Activated CD8-positive, alpha-beta T cell treated with anti-CD3 and anti-CD28 coated beads, Interleukin-2, amount 10 ng/mL, durations not matched to agents 7 days and 5 days (primary cell): ENCODE measurements at places on chromosomes 12 and 14.

- DNase-seq: no peak
Measured at GRCh38 chr12:64671681-64672080, 61.4 kb downstream of the RASSF3 start.

DNA sequence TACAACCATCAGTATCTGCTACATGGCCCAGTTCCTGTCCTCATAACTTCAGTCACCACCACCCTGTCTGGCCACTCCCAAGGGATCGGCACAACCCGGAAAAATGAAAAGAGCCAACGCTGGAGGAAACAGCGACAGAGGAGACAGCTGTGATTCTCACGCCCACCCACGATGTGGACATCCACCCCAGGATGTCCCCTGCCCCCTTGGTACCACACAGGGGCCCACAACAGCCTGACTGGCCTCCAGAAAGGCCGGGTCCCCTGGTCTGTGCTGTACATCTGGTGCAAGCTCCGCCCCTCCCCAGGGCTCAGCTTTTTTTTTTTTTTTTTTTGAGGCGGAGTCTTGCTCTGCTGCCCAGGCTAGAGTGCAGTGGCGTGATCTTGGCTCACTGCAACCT lies 12.5 kb downstream of the RPS6KL1 start:
- DNase-seq: no peak

- no peak for DNase-seq
Measured at GRCh38 chr14:68527329-68527851, 265.5 kb downstream of the ZFP36L1 start.

DNA sequence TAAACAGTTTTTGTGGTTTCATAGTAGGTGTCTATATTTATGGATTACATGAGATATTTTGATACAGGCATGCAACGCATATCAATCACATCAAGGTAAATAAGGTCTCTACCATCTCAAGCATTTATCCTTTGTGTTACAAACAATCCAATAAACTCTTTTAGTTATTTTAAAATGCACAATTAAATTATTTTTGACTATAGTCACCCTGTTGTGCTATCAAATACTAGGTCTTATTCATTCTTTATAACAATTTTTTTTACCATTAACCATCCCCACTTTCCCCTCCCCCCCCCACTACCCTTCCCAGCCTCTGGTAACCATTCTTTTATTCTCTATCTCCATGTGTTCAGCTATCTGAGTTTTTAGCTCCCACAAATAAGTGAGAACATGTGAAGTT lies 175.7 kb upstream of the FBXO33 start:
- no peak for DNase-seq

DNA sequence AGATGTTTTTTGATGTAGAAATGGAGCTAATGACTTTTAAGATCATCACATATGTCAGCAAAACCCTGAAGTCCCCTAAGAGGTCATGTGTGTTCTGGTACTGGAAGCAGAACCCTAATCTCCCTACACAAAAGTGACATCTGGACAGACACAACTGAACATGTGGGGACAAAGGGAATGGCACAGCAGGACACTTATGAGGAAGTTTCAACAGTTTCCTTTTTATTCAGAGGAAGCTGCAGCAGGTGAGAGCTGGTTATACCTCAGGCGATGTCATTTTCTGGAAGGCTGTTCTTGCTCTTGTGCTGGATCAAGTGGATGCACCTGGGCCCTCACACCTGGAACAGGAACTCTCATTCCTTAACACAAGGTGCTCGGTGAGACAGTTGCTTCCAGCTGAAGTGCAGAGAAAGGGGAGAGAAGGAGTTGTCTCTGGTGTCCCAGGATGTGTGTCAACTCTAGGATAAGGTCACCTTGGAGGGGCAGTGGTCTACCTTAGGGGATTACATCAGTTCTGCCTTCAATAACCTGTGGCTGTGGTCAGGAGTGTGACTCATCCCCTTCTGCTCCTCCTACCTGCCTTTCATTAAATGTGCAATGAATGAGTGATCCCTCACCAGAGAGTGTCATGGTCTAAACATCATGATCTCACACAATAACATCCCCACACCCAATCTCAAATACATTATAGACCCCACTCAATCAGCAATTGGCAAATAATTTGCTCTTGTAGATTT lies 463.4 kb downstream of the TMEM121 start:
- DNase-seq: peak; percentile 64

- no peak for DNase-seq
Measured at GRCh38 chr14:68495101-68496039, 297.5 kb downstream of the ZFP36L1 start.

DNA sequence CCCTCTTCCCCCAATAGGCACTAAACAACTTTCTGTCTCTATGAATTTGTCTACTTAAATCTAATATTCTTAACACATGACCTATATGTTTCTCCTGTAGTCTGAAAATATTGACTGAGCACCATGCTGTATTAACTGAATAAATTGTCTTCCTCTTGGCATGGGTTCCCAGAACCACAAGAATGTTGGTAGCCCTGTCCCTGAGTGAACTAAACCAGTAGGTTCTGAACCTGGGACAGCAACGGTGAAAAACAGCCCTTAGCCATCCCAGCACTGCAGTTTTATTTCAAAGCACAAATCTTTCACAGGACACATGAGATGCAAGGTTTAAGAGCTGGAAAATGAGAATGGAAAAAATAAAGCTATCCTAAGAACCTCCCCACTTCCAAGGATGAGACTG lies 20.4 kb upstream of the HSP90B1 start:
- DNase-seq: no peak

DNA sequence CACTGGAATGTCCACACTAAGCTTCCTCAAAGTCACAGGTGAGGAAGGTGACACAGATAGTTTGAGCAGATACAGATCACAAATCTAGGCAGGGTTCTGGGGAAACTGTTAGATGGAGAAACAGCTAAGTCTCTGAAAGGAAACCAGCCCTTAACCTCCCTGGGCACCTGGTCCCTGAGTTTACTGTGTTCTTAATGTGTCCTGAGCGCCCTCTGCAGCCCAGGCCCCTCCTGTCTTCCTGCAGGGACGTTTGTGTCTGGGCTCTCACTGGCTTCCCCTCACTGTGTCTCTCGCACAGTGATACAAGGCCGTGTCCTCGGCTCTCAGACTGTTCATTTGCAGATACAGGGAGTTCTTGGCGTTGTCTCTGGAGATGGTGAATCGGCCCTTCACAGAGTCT lies 684.3 kb downstream of the TMEM121 start:
- peak; percentile 56 for DNase-seq

- no peak for DNase-seq
Measured at GRCh38 chr12:34033628-34034296, 11.5 kb downstream of the ALG10 start.

- no peak for DNase-seq
Measured at GRCh38 chr14:38883127-38883526, 219.9 kb downstream of the SEC23A start.

DNA sequence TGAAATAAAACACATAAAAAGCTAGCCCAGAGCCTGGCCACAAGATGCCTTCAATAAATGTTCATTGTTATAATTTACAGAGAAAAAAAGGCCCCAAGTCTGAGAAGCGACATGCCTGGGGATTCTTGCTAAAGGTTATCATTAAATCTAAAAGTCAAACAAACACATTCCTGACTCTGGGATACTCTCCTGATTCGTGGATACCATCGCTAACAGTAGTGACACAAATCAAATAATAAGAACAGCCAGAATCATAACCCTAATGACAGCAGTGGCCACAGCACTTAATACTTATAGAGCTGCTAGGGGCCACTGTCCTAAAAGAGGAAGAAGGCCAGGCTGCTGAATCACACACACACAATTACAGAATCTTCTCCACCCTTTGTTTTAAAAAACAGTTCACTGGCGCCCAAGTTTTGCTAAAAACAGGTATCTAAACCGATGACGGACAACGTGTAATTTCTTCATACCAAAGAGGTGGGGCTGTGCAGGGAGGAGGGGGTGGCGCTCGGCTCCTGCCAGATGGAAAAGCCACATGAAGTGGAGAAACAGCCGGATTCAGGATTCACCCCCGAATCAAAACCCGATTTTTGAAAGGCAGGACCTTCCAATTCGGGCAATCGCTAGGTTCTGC lies 1.2 kb downstream of the CLIP1 start:
- peak; percentile 46 for DNase-seq

- no peak for DNase-seq
Measured at GRCh38 chr12:25715102-25715501, 162.0 kb upstream of the LMNTD1 start.

GRCh38 chr12:69610729-69611128 lies at the start of gene LRRC10:
TSS of gene LRRC10 (minus strand) at chr12:69610907. CDS start at chr12:69610838, 69 bp downstream.
- no peak for DNase-seq

DNA sequence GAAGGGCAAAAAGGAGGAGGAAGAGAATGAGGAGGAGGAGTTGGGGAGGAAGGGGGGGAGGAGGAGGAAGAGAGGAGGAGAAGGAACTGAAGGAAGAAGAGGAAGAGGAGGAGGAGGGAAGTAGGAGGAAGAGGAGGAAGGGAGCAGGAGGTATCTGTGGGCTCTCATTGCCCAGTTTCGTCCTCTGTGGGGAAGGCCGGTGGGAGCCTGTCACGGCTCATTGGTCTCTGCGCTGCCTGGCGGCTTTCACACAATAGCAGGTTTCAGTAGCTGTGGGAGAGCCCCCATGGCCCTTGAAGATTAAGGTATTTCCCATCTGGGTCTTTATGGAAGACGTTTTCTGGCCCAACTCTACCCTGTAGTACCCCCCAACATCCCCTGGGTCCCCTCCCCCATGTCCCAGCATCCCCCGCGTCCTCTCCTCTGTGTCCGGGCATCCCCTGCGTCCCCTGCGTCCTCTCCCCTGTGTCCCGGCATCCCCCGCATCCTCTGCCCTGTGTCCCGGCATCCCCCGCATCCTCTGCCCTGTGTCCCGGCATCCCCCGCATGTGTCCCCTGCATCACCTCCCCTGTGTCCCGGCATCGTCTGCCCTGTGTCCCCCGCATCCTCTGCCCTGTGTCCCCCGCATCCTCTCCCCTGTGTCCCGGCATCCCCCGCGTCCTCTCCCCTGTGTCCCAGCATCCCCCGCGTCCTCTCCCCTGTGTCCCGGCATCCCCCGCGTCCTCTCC lies 278.2 kb upstream of the SFSWAP start:
- no peak for DNase-seq

DNA sequence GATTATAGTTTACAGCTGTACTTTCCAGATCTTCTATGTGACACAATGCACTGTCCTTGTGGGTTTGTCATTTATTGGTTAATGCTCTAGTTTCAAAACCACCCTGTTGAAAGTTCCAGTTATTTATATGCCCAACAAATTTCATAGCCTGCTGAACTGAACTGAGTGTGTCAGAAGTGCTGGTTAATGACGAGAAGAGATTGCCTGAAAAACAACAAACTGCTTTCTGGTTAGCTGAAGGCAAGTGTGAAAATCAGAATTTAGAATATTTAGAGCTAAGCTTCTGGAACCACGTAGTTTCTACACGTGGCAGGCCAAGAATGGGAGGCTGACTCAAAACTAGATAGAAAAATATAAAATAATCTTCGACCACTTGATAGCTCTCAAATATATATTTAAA lies 19.1 kb upstream of the RIN3 start:
- no peak for DNase-seq

- DNase-seq: no peak
Measured at GRCh38 chr12:52070185-52070925, 577 bp downstream of the ATG101 start.

DNA sequence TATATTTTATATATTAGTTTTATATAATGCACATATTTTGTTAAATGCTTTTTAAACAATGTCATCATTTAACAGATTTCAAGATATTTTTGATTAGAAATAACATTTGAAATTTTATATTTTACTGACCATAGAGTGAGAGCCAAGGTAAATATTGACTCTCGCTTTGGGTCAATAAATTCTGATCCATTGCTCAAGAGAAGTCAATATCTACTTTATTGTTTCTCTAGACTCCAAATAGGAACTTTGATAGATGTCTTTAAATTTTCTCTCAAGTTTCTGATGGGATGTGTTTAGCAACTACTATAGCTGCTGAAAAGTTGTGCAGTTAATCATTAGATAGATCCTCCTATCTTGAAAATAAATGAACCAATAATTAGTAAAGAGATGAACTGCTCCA lies 61.4 kb upstream of the ATXN7L3B start:
- DNase-seq: no peak

- DNase-seq: no peak
Measured at GRCh38 chr12:94673496-94673895, 23.1 kb upstream of the TMCC3 start.

DNA sequence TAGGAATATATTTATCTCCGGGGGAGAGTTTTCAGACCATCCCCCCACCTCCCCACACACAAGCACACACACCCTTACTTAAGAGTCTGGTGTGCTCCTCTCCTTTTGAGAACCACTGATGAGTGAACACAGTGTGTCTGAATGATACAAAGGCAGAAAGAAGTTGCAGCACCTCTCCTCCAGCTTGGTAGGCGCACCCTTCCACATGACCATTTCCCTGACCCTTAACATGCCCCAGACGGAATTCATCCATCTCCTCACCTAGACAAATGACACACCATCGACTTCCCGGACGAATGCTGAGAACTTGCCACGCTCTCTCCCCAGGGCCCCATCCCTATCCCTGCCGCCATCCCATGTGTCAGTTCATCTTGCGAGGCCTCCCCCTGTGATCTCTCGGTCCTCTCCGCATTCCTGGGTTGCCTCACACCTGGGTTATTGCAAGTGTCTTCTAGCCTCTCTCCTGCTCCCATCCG lies 3.9 kb downstream of the TNFRSF1A start:
- DNase-seq: peak; percentile 50

DNA sequence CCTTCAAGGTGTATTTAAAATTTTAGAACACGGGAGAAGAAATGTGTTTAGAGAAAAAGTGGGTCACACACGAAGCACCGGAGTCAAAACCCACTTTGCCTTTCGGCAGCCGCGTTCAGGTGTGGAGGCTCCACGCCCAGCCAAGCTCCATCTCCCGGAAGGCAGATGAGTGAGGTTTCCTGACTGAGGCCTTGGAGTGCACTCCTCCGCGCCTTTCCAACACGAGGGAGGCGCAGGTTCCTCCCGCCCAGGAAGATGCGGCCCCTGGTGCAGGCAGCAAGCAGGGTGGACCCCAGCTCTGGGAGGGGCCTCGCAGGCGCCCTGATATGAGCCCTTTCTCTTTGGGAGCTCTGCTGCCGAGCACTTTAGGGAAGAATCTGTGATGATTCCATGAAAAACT lies 22.5 kb downstream of the MTA1 start:
- no peak for DNase-seq

GRCh38 chr12:107404981-107405380 lies 280.6 kb upstream of the PWP1 start:
- DNase-seq: peak; percentile 69

- no peak for DNase-seq
Measured at GRCh38 chr12:76119887-76120286, 35.4 kb upstream of the NAP1L1 start.

- no peak for DNase-seq
Measured at GRCh38 chr12:70732287-70732686, 95.1 kb upstream of the PTPRB start.

- DNase-seq: no peak
Measured at GRCh38 chr14:101369194-101369915, 191.9 kb upstream of the DIO3 start.

GRCh38 chr12:66663611-66664010 lies 15.3 kb downstream of the GRIP1 start:
- DNase-seq: no peak
